ENCODE measurements at places on chromosomes 4 and X.

DNA sequence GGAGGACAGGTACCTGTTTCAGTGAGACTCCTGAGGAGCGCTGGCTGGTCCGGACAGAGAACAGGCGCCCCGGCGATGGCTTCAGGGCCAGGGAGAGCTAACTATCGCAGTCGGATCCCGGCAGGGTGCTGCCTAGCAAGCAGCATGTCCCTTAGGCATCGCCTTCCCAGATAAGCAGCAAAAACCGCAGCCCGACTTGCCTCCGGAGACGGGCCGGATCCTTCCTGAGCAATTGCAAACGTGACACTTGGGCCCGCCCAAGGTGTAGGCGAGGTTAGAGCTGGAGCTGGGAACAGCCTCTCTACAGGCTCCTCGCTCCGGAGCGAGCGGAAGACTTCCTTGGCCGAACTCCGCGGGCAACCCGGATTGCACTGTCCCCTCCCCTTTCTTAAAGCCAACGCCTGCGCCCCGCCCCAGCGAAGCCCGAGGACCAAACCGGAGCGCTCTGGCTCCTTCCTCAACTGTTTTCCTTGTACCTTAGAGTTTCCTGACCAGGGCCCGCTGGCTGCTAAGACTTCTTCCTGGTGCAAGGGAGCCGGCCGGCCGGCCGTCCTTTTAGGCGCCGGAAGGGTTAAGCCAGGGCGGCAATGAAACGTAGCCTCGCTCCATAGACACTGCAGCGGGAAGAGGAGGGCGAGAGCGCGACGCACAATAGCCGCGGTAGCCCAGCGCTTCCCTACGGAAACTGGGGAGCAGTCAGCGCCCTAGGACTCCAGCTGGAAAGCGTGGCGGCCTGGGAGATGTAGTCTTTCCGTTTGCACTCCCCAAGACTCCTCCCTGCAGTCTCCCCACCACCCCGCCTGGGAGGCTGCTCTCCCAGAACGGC, at the start of gene OPHN1:
OPHN1 (minus strand) TSS at position 341 of the 826 bp plus-strand sequence. CDS start 475 bp downstream, outside the sequence.
- peak; percentile 50 for DNase-seq

DNA sequence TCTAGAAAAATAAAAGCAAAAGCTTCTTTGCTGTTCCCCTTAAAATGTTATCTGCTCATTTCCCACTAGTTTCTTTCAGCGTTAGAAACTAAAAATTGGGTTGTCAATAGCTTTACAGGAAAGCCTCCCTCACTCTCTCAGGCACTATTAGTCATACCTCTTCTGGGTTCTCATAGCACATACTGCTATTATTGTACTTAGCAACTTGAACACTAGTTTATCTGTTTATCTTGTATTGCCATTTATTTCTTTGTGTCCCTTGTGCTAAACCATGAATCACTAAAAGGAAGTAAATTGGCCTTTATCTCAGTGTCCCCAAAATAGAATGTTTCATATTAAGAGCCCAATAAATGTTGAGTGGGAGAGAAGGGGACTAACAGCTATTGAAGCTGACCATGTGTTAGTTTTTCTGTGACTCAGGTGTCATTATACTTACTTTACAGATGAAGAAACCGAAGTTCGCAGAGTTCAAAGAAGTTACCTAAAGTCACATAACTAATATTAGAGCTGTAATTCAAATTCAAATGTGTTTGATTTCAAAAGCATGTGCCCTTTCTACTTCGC, 124.8 kb upstream of the CITED1 start:
- no peak for DNase-seq

- no peak for DNase-seq
These were observed 10.1 kb upstream of the RNF4 start for GRCh38 chr4:2458546-2459491.

DNA sequence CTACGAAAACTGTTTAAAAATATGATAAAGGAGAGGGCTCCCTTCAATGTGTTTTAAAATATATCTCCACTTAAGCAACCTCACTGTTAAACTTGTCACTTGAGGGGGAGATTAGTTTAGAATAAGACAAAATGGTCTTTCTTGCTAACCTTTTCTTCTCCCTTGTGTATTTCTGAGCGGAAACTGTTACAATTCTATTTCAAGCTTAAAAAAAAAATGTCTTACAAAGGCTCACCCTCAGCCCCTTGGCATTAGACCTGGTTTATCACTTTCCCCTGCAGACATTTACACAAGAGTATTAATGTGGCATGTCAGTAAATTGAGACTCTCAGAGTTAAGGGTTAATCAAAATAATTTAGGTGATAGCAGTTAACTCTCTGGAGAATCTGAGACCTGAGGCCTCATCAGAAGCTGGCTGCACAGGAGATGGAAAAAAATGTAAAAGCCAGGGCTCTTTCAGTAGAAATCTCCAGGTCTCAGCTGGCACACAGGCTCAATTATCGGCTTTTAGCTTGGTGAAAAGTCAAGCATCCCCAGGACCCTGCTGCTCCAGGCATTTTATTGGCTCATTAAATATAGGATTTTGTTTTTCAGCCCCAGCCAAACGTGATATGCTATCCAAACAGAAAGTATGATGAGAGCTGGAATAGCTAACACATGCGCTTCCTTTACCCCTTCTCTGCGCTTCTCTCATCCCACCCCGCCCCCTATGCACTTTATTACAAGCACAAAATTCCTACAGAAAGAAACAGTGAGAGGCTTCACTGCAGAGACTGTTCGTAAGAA, 130.5 kb downstream of the PPA2 start:
- DNase-seq, result no peak

DNA sequence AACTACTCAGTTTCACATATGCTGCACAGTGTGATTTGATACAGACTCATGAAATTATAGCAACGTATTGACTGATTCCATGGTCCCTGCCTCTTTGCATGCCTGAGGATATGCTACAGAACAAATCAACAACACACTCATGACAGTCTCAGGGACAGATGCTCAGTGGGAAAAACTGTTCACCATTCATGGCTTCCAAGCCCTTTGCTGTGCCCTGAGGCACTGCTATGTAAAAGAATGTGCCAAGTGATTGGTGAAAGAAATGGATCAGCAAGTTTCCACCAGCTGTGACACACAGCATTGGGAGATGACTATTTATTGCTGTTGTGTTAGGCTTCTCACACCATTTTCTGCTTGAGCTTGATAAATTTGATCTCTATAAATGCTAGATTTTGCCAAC, 825.6 kb upstream of the INTU start:
- no peak for DNase-seq

DNA sequence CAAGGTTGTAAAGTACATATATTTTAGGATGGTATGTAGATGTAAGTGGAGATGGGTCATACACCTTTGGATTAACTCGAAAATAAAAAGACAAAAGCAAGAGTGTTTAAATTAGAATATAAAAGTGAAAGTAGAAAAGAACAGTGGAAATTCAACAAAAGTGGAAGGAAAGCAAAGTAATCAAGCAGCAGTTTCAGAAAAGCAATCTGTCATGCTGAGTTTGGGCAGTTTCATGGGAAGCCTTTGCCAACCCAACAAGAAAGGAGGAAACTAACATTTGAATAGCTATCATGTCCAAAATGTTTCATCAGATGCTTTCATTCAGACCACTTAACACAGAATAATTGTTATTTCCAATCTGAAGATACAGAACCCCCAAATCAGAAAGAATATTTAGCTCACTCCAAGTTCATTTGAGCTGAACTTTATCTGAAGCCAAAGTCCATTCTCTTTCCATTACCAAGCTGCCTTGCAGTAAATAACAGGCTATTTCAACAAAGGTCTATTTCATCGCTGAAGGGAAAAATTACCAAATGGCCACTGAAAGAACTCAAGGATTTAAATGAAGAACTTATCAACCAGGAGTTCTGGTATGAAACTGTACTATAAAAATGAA, 1.8 kb upstream of the EXOSC9 start:
- DNase-seq, result no peak

DNA sequence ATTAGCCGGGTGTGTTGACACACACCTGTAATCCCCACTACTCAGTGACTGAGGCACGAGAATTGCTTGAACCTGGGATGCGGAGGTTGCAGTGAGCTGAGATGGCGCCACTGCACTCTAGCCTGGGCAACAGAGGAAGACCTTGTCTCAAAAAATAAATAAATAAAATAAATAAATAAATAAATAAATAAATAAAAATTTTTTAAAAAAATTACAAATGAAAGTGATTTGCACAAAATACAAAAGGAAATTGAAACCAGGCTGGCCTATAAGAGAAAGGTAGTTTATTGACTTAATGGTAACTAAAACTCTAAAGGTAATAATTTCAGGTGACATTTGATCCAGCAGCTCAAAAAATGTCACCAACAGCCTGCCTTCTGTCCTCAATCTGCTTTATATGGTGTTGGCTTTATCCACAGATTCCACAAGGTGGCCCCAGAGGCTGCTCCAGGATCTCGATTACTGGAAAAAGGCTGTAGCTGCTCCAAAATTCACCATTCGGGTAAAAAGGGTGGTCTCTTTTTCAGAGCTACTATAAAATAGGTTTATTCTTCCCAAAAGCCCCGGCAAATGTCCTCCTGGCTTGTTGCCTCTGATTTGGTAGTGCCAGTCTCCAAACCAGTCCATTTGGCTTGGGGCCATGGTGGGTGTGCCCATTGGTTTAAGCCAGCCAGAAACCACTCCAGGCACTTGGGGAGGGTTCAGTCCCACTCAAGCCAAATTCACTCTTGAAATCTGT, 61.4 kb upstream of the TRIM2 start:
- peak; percentile 75 for DNase-seq

- DNase-seq, result no peak
These were observed 755.8 kb upstream of the LCORL start for GRCh38 chr4:18777190-18777930.

DNA sequence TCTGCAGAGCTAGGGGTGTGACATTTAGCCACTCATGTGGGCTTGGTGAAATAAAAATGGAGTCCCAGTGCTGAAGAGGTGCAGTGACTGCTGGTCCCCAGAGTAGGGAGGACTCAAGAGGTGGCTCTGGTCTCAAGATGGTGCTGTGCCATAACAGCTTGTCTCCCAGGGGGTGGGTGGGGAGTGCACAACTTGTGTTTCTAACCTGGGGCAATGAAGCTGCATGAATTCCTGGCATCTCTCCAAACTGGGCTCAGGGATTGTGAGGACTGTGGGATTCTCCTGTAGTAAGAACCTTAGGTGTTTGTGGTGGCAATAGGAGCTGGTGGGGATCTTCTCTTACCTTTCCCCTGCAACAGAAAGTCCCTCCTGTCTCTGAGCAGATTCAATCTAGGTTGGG, 278.9 kb upstream of the SFRP2 start:
- DNase-seq, result no peak

GRCh38 chrX:16250296-16250695, 83.0 kb downstream of the MAGEB17 start:
- no peak for DNase-seq

- DNase-seq, result no peak
These were observed 130.6 kb downstream of the SLC7A11 start for GRCh38 chr4:138111462-138112000.

- no peak for DNase-seq
These were observed 441.7 kb upstream of the RASGEF1B start for GRCh38 chr4:81913427-81913879.

GRCh38 chrX:13341491-13342101, 21.7 kb upstream of the ATXN3L start:
- DNase-seq, result no peak

Measured in hippocampal formation (tissue), 2 donors.